Stimulated activated CD4-positive, alpha-beta T cell treated with anti-CD3 and anti-CD28 coated beads, Interleukin-1b, Interleukin-23, amount 100 ng/mL, for 1 hour (primary cell): ENCODE measurements at places on chromosomes 12 and 14.

- no peak for DNase-seq
These were observed 81.2 kb upstream of the ATF7IP start for GRCh38 chr12:14284184-14284722.

GRCh38 chr14:75563931-75564330 lies 14.5 kb upstream of the FLVCR2 start:
- no peak for DNase-seq

DNA sequence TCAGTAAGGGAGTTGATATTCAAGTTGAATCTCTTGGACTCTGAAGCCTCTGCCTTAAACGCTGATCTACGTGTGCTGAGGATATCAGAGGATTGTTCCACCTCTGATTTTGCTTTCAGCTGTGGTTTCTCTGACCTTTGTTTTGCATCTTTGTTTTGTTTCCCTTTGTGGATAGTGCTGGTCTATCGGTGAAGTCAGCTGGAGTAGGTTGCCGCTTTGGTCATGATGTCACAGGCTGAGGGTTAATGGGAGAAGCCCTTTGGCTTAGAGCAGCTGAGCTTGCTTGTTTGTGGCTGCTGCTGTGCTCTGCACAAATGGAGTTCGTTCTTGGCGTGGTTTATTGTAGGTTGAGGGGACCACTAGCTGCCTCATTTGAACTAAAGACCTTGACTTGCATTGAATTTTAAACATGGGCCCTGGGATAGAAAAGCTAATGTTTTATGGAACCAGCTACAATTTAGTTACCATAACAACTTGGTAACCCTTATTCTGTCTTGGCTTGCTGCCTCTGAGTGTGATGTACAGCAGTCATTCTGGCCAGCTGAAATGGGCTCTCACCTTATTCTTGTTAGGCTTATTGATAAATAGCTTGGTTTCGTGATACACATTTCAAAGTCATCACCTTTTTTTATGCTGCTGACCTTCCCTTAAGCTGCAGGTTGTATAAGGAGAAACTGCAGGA lies 284.5 kb upstream of the E2F7 start:
- DNase-seq, result no peak

- DNase-seq, result no peak
These were observed 627.4 kb downstream of the DIO2 start for GRCh38 chr14:79583738-79584408.

GRCh38 chr14:91387169-91387835 lies 30.3 kb downstream of the CCDC88C start:
- DNase-seq, result no peak
